Activated CD8-positive, alpha-beta memory T cell treated with anti-CD3 and anti-CD28 coated beads for 48 hours (primary cell): ENCODE measurements at places on chromosomes 2 and 18.

DNA sequence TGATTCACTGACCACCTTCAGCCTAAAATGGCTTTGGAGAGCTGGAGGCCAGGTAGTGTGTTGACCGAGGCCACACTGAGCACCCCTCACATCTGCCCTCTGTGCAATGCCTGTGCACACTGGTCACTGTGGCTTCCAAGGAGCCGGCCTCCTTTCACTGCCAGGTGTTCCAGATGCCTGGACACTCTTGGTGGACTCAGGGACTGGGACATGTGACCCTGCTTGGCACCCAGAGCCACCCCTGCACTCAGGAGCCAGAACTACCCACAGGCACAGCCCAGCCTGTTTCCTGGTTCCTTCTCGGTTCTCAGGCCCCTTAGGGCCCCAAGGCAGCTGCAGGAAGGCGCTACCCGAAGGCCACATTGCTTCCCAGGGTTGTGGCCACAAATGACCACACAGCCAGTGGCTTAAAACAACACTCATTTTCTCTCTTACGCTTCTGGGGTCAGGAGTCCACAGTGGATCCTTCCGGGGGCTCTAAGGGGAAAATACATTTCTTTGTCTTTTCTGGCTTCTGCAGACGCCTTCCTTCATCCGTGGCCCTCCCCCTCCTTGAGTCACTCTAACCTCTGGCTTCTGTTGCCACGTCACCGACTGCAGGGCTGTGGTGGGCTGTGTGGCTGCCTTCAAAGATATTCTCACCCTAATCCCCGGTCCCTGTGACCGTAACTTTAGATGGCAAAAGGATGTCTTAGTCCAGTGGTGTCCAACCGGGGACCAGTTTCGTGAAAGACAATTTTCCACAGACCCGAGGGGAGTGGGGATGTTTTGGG is 78.6 kb downstream of the ASB1 start:
- no peak for DNase-seq

GRCh38 chr18:10057401-10057893 is 143.6 kb downstream of the VAPA start:
- DNase-seq: no peak

DNA sequence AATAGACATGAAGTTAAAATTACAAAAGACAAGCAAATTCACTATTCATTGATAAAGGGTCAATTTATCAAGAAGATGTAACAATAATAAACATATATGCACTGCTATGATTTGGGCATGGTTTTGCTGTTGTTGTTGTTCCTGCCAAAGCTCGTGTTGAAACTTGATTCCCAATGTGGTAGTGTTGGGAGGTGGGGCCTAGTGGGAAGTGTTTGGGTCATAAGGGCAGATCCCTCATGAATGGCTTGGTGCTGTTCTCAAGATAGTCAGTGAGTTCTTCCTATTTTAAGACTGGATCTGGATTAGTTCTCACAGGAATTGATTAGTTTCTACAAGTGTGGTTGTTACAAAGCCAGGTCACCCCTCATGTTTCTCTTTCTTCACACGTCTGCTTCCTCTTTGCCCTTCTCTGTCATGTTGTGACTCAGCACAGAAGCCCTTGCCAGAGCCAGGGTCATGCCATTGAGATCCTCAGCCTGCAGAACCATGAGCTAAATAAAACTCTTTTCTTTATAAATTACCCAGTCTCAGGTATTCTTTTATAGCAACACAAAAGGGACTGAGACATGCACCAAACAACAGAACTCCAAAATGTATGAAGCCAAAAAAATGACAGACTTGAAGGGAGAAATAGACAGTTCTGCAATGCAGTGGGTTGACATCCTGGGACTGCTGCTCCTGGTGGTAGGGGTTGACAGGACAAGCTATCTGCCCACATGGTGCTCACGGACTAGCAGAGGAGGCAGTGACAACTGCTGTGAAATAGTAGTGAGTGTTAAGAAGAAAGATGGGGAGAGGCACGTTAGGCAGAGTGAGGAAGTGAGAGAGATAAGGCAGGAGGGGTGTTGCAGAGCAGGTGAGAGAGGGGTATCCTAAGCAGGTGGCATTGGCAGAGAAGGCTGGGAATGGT is 18.6 kb upstream of the SKA1 start:
- no peak for DNase-seq

DNA sequence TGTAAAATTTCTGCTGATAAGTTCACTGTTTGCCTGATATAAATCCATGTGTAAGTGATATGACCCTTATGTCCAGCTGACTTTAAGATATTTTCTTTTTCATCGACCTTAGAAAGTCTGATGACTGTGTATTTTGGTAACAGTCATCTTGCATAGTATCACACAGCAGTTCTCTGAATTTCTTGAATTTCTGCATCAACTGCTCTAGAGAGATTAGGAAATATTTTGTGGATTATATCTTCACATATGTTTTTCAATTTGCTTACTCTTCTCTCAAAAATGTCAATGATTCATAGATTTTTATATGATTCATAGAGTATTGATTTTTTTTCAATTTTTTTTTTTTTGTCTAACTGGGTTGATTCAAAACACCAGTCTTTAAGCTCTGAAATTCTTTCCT is 945.3 kb downstream of the TRIB2 start:
- DNase-seq: no peak

- no peak for DNase-seq
These were observed 342.7 kb downstream of the TDRD15 start for GRCh38 chr2:21466341-21466927.

GRCh38 chr18:67417864-67418523 is 98.5 kb downstream of the DSEL start:
- no peak for DNase-seq

- no peak for DNase-seq
These were observed 67.4 kb downstream of the KLHL29 start for GRCh38 chr2:23452372-23452771.

DNA sequence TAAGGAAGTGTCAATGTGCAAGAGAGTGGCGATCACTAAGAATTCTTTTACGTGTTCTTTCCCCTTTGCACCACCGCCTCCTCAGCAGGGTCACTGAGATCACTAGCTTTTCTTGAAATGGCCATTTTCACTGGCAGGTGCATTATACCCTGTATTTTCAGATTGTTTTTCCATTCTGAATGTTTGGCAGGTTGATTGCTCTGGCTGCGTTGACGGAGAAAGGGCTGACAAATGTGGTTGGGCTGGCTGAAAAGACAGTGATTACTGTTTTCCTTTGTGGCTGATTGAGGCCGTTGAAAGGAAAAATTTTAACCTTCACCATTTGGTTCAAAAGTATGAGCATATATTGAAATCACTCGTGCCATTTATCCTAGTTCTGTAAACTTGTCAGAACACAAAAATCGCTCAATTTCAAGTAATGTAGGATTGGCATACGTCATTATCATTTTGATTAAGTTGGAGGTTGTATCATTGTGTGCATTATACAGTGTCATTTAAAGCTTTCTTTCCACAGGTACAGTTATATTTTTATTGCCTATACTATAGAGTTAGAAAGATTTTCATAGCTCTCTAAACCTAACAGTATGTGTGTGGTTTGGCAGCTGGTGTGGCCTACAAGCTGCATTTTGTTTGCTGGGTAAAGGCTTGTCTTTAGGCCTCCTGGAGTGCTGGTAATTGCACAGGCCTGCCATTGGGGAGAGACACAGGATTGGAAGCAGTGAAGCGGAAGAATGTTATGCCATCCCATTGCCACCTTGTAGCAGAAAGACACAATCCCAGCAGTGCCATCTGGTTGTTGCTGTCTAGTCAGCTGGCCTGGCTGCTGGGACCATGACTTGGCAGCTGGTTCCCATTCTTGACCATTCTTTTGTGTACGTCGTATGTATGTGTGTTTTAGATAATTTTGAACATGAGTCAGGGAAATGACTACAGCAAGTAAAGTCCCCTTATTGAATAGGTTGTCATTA is 36.7 kb downstream of the DYNC1I2 start:
- DNase-seq: no peak

DNA sequence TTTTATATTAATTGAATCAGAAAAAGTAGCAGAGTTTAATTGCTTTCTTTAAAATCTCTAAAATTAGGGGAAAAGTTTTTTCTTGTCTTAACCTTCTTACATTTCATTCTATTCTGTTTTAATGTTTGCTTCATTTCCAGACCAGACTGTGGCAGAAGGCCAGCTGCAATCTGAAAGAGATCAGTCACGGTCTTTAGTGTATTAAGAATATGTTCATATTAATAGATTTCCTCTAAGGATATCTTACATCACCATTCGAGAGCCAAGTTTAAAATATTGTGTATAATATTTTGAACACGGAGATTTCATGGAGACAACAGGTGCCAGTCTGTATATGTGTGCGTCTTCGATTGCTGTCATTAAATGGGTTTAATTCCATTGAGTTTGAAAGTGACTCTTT is 230.9 kb upstream of the ZSWIM2 start:
- DNase-seq: no peak

DNA sequence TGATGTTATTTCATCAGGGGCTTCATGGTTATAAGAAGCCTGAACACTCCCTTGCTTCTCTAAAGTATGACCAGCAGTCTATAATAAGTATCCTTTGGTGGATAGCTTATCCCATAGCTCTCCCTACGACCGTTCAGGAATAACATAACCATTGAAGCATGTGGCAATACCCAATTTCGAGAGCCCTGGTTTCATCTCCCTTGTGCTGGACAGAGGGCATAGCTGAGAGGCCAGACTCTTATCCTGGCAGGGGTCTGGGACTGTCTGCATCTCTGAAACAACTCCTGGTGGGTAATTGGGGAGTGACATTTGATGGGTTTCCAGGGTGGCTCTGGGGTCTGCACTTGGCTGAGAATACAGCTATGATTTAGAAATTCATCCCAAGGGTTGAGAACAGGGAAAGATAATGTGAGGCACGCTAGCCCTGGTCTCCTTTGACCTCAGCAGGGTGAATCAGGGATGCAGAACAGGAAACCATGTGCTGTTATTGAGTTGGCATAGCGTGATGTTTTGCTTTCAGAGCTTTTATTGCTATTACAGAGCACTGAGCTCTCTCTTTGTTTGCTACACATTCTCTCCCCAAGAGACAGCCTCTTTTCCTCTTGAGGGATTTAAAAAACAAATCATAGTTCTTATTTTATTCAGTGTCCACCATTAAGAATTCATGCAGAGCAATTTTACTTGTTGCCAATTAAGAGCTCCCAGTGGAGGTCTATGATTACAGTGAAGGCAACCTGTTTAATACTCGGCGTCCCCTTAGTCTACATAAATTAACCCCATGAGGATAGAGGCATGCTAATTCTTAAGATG is 274.5 kb downstream of the NCKAP5 start:
- DNase-seq: no peak

GRCh38 chr2:215571689-215572088 is 135.8 kb upstream of the FN1 start:
- no peak for DNase-seq

- no peak for DNase-seq
These were observed 99.6 kb downstream of the FMNL2 start for GRCh38 chr2:152434395-152435182.

GRCh38 chr2:24262421-24262970 is 87.6 kb downstream of the FAM228A start:
- no peak for DNase-seq
